Neuronal stem cell (in vitro differentiated cells): ENCODE measurements at places on chromosomes 1 and 21.

GRCh38 chr1:226678701-226679100, 60.4 kb downstream of the ITPKB start:
- no peak for DNase-seq

DNA sequence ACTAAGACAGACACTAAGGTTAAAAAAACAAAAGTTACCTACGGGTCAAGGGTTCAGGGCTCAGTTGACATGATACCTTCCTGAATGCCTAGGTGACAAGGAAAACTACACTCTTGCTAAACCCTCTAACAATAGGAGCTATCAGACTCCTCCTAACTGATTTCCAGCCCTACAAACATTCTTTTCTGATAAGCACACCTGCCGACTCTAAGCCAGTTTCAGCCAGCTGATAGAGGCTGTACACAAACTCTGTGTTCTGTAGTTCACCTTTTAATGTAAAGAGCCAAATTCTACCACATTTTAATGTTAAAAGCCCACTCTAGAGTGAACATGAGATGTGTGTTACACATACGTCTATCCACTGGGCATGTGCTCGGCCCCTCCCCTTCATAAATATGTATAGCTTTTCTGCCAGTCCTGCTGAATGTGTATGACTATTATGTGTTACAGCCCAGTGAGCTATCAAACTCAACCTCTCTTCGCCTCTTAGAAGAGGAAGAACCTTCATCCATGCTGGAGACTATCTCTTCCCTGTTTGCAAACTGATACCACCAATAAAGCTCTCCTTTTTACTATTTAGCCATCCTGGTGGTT, 40.0 kb upstream of the FAM163A start:
- no peak for DNase-seq

- DNase-seq: no peak
Measured at GRCh38 chr1:243447347-243447746, 191.5 kb downstream of the SDCCAG8 start.

DNA sequence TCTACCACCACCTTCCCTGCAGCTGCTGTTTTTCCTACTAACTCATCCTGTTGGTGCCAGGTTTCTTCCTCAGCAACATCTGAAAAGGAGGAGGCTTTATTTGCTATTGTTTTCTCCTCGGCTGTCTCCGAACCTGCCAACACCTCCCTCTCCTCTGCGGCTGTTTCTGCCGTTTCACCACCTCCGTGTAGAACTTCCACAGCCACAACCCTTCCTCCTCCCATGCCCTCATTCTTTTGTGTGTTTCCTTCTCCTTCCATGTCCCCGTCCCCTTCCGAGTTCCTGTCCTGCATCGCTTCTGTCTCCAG, 59.0 kb upstream of the LRRC53 start:
- no peak for DNase-seq

DNA sequence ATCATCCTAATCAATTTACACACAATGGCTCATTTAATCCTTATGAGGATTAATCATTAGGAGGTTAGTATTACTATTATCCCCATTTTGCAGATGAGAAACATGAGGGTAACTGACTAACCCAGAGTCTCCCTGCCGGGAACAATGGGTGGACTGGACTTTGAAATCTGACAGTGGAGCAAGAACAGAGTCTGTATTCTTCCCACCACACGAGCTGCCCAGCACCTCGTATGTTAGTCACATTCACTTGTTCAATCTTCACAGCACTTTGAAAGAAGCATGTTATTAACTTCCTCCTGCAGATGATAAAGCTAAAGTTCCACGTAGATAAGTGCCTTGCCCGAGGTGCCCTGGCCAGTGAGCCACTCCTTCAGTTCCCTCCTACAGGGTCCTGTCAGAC, 12.4 kb downstream of the C8B start:
- DNase-seq: no peak

DNA sequence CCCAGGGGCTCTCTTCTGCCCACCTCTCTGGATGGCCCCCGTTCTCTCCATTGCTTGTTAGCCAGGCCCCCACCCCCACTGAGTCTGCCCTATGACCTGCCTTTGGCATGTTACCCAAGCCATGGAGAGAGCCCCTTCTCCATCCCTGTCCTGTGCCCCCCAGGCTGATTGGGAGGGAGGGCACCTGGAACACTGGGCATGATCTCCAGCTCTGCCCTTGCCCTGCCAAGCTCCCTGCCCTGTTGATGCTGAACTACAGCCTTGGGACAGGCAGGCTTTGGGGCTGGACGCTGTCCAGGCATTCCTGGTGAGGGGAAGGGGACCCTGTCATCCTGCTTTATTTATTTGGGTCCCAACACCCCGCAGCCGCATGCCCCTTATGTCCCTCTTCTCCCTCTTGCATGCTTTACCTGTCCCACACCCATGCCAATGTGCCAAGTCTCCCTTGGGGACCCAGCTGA, 10.7 kb downstream of the TRIM46 start:
- no peak for DNase-seq

- no peak for DNase-seq
Measured at GRCh38 chr1:115544131-115544530, 97.6 kb upstream of the VANGL1 start.

DNA sequence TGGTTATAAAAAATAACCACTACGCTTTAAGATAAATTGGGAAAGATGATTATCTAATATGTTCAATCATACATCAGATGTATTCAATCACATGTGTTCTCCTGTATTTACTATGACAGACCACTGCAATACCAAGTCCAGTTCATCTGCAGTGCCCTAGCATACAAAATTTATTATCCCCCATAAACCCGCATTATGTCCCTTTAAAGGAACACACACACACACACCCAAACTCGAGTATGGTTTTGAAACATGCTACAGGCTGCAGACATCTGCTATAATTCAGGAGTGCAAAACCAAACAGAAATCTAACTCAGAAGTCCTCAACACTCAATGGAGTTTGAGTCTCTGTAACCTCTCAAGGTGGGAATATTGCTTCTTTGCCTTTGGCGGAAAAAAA, 14.9 kb downstream of the ODF2L start:
- DNase-seq: no peak

DNA sequence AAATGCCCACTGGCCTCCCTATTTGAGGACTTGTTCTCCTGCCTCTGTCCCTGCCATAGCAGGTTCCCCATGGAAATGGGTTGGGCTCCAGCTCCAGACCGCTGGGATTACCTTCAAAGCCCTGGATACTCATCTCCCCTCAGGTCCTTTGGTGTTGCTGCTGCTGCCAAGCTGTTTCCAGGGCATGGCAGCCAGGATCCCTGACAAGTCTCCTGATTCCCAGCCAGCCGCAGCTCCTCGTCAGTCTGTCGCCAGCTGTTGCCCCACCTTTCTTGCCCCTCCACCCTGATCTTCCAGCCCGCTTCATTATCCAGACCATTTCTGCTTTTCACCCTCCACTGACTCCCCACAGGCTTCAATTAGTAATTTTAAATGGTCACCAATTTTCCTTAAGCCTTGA, 68.3 kb upstream of the KCND3 start:
- no peak for DNase-seq

GRCh38 chr1:25428475-25429166, 2.1 kb upstream of the MACO1 start:
- DNase-seq: no peak

DNA sequence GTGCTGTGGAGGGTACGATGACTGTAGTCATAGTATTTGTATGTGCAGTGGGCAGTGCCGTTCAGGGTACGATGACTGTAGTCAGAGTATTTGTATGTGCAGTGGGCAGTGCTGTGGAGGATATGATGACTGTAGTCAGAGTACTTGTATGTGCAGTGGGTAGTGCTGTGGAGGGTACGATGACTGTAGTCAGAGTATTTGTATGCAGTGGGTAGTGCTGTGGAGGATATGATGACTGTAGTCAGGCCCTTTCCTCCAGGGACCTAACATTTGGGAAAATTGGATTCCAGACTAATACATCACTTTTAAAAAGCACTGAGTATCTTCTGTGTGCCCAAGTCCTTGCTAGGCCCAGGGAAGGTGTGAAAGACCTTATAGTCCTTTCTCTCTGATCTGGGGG, 2.9 kb downstream of the ZNF672 start:
- no peak for DNase-seq

DNA sequence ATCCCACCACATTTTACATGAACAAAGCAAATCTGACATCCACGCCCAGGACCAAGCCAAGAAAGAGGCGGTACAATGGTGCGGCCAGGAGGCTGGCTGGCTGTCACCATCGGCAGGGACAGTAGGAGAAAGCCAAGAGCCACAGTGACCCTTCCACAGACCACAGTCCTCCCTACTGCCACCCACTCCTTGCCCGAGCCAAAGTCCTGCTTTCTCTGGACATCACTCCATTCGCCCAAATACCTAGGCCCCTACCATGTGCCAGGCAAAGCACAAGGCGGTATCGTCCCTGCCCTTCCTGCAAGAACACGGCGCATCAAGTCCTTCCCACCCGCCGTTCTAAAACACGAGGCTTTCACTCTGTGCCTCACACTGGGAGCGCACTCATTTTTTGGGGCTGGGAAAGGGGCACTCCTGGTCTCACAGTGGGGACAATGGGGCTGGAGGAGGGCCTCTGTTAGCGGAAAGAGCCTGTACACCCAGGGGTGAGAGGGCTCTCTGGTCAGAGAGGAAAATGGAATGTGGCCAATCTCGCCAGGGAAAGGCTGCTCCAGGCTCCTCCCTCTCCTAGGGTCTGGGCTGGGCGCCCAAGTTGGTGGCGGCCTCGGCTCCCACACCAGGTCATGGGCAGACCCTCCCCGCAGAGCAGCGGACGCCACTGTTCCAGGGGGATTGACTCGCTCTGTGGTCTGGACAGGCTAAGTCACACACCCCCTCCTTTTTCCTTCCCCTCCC, 26.5 kb downstream of the SSBP3 start:
- DNase-seq: no peak

DNA sequence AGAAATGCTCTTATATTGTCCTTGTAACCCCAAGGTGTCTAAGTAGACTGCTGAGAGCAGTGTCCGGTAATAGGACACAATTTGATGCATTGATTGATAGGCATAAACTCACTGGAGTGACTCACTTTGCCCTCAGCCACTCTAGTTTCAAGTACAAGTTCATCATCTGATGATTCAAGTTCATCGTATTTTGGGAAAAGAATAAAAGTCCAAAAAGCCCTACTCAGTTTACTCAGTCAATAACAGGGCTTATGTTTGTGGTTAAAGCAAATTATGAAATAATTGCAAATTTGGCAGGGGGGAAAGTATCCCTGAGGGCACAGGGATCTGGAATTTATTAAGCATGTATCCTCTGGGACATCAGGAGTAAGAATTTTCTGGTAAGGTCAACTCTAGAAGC, 7.6 kb upstream of the ATF3 start:
- no peak for DNase-seq

DNA sequence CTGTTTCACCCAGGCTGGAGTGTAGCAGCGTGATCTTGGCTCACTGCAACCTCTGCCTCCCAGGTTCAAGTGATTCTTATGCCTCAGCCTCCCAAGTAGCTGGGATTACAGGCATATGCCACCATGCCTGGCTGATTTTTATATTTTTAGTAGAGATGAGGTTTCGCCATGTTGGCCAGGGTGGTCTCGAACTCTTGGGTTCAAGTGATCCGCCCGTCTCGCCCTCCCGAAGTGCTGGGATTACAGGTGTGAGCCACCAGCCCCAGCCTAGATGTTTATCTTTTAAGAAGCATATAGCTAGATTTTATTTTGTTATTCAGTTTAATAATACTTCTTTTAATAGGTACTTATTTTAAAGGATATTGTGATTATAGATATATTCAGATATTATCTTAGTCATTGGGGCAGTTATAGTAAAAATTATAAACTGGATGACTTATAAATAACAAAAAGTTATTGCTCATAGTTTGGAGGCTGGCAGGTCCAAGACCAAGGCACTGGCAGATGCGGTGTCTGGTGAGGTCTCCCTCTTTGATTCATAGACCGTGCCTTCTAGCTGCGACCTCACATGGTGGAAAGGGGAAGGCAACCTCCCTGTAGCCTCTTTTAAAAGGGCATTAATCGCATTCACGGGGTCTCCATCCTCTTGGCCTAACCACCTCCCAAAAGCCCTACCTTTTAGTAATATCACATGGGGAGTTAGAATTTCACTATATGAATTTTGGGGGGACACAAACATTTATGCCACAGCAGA, 3.1 kb upstream of the KCNE2 start:
- no peak for DNase-seq

- DNase-seq: no peak
Measured at GRCh38 chr1:232518349-232518748, 111.6 kb downstream of the SIPA1L2 start.

GRCh38 chr1:50420689-50421365, 2.4 kb downstream of the DMRTA2 start:
- peak; percentile 40 for DNase-seq

DNA sequence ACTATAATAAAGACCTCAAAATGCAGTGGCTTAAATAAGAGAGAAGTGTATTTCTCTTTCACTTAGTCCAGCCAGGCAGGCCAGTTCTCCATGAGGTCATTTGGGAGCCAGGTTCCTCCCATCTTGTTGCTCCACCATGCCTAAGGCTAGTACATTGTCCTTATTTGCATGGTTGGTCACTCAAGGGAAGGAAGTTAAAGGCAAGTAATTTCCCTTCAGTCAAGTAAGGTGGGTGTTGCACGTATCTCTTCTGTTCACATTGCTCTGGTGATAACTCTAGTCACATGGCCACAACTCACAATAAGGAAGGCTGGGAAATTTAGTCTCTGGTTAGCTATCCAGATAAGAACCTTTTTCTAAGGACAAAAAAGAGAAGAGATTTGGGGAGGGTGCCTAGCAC, 27.2 kb upstream of the TADA1 start:
- DNase-seq: no peak

DNA sequence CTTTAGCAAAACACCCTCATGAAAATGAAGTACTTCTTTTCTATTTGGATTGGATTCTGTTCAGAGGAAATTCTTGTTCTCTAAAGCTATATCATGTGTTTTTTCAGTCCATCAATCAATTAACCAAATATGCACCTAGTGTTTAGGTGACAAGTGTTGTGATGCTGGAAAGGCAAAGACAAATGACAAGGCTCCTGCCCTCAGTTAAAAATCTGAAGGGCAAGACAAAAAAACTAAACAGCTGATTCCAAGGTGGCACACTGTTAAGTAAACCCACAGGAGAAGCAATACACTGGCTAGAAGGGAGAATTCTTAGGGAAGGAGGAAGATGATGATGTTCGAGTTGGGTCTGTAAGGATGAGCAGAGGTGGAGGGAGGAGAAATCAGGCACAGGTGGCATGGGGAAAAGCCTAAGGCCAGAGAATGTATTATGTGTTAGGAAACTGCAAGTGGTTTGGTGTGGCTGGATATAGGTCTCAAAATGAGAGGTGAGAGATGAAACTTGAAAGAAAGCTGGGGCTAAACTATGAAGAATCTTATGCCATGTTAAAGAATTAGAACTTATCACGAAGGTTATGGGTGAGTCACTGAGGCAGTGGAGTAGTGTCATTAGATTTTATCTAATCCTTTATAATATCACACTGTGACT, 51.8 kb upstream of the GFI1 start:
- DNase-seq: no peak

DNA sequence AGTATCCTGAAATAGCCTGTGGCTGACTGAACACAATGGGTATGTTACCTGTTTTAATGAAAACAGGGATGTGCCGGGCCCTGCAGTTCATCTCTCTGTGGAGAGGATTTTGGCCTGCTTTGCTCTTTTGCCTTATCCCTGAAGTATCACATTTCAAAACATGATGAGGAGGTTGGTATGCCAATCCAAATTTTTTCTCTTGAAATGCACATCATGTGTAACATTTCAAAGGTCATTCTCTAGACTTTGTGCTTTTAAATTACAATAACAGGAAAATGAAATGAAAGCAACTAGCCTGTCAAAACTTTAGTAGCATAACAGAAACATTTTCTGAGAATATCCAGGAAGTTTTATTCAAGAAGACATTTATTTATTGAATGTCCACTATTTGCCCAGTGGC, 118.9 kb downstream of the SLC44A5 start:
- no peak for DNase-seq
